Stimulated activated CD8-positive, alpha-beta memory T cell treated with anti-CD3 and anti-CD28 coated beads, Interleukin-7, amount 100 ng/mL, for 4 hours (primary cell): ENCODE measurements at places on chromosomes 7 and 10.

- no peak for DNase-seq
These were observed 87.0 kb downstream of the PTPRN2 start for GRCh38 chr7:158500651-158501052.

DNA sequence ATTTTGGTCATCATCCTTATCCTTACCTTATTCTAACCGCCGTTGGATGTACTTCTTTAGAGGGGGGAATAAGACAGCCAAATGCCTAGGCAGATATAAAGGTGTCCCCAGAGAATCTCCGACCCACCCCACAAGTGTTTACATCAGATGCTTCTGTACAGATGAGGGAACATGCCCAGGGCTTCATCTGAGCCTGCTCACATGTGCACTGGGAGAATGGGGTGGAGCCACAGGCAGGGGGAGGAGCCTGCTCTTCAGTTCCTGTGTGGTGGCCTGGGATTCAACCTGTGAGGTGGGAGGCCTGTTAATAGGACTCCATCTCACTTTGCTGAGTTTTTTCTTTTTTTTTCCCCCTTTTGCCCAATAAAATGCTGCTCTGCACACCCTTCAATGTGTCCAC, 27.6 kb upstream of the OPTN start:
- no peak for DNase-seq

GRCh38 chr7:116843378-116843777, 19.0 kb upstream of the CAPZA2 start:
- DNase-seq: no peak

DNA sequence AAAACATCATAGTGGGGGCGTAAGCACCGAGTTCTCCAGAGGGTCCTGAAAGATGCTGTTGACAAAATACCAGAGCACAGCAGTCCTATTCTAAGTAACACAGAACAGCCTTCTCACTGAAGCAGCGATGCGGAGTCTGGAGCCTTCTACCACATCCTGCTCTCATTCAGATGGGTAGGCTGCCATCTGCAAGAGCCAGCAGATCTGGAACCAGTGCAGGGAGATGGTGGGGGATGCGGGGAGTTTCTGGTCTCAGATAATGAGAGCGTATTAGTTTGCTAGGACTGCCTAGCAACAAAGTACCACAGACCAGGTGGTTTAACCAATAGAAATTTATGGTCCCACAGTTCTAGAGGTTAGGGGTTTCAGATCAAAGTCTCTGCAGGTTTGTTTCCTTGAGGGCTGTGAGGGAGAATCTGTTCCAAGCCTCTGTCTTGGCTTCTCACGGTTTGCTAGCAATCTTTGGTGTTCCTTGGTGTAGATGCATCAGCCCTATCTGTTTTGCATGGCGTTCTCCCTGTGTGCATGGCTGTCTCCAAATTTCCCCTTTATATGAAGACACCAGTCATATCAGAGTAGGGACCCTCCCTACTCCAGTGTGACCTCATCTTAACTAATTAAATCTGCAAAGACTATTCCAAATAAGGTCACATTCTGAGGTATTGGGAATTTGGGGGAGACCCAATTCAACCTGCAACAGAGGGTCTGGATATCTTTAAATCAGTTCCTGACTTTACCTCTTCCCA, 52.0 kb upstream of the STEAP1B start:
- no peak for DNase-seq

DNA sequence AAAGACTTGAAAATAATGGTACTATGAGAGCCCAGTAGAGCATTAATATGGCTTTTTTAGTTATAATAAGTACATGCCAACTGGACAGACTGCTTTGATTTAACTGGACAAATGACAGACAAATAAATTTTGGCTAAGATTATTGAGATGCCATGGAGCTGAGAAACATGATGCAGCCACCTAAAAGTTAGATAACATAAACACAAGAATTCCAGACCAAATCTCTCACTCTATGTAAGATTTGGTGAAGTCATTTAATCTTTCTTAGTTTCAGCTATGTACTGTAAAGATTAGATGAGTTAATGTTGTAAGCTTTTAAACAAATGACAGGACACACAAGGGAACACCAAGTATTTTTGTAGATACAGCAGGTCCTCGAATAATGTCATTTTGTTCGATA, 118.2 kb downstream of the CACNA2D1 start:
- no peak for DNase-seq

GRCh38 chr7:134420424-134421125, 38.3 kb downstream of the AKR1B1 start:
- DNase-seq: no peak

- DNase-seq: no peak
These were observed 238.4 kb downstream of the KCNMA1 start for GRCh38 chr10:77398986-77399755.

DNA sequence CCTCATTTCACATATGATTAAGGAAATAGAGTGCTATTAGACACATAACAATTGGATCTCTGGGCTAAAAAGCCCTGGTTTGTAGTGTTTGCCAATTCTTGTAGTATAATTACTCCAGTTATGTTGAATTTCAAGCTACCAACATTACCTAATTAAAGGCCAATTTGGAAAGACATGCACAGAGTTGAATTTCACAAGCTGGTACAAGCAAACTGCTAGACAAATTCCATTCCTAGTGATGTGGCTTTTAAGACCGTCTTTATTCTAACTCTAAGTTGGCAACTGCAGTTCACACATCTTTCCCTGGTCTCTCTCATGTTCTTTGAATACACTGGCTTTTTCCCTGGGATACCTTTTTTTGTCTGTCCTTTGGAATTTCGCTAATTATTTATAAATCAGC, 384.1 kb upstream of the CNTNAP2 start:
- DNase-seq: no peak

- DNase-seq: no peak
These were observed 2.3 kb upstream of the FZD9 start for GRCh38 chr7:73431041-73431835.

DNA sequence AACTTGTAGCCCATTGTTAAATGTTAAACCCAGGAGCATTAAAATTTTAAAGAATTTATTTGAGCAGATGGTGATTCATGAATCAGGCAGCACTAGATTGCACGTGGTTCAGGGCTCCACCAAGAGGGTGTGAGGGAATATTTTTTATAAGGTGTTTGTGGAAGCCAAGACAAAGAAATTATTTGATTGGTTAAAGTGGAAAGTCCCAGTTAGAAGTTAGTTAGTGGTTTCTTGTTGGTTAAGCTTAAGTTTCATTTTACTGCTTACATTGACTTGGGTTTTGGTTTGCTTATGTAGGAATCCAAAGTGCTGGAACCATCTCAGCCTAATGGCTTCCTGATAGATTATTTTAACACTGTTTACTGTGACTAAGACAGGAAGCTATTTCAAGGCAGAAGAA, 906.2 kb downstream of the LRMDA start:
- no peak for DNase-seq

- no peak for DNase-seq
These were observed 592.7 kb downstream of the PARD3 start for GRCh38 chr10:34222359-34222758.

DNA sequence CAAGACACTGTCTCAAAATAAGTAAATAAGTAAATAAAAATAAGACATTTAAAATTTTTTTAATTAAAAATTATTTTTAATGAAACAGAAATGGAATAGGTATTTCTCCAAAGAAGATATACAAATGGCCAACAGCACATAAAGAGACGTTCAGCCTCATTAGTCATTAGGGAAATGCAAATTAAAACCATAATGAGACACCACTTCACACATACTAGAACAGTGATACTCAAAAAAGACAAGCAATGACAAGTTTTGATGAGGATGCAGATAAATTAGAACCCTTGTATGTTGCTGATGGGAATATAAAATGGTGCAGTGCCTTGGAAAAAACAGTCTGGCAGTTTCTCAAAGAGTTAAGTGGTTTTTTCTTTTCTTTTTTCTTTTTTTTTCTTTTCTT, 26.5 kb upstream of the C10orf67 start:
- DNase-seq: no peak

DNA sequence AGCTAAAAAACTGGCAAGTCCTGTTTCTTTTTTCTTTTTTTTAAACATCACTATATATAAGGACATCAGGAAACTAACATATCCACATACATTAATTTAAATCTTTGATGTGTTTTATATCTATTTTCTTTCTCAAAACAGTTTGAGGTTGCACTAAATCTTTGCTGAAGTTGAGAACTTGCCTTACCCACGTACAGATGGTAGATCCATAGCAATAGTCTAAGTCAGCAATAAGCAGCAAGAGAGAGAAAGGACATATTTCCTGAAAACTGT, 226.7 kb upstream of the IMMP2L start:
- DNase-seq: no peak

DNA sequence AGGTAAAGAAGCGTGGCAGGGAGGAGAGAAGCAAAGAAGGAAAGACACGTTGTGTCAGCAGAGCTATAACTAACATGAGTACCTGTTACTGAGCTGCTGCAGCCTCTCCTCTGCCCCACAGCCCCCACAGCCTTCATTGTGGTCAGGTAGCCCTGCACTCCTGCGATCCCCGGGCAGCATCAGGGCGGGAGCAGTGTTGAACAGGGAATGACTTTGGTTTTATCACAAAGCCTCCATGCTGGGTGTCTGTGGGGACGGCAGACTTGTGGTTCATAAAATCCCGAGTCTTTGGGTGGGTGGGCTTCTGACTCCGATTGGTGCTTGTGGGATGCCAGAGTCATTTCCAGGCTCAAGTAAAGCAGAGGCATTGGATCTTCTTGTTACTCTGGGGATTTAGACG, 14.8 kb upstream of the PRKAG2 start:
- no peak for DNase-seq

- no peak for DNase-seq
These were observed 100.9 kb upstream of the FAM171A1 start for GRCh38 chr10:15472008-15472407.

- no peak for DNase-seq
These were observed 415.4 kb upstream of the LRRN3 start for GRCh38 chr7:110675383-110676103.

DNA sequence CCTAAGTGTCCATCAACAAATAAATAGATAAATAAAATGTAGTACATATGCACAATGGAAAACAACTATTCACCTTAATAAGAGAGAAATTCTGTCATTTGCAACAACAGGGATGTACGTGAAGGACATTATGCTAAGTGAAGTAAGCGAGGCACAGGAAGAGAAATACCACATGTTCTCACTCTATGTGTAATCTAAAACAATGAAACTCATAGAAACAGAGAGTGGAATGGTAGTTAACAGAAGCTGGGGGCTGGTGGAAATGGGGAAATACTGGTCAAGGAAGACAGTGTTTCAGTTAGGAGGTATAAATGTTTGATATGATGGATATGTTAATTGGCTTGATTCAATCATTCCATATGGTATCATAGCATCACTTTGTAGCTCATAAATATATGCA, 43.1 kb downstream of the ARL4A start:
- DNase-seq: no peak

DNA sequence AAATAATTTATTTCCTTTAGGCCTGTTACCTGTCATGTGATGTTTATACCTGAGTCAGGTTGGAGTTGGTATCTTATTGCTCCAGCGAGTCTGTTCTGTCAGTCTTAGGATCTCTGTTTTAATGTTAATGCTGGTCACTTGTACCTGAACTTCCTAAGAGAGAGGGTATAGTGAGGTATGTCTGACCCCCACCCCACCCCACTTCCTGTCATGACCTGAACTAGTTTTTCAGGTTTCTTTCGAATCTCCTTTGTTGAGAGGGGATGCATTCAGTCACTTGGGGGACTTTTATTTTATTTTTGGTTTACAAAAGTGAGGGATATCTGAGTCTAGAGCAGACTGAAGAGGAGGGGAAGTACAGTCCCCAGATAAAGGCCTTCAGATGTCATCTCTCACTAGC, 769.0 kb upstream of the COBL start:
- no peak for DNase-seq

- DNase-seq: no peak
These were observed 48.5 kb upstream of the PHYHIPL start for GRCh38 chr10:59127991-59128390.

DNA sequence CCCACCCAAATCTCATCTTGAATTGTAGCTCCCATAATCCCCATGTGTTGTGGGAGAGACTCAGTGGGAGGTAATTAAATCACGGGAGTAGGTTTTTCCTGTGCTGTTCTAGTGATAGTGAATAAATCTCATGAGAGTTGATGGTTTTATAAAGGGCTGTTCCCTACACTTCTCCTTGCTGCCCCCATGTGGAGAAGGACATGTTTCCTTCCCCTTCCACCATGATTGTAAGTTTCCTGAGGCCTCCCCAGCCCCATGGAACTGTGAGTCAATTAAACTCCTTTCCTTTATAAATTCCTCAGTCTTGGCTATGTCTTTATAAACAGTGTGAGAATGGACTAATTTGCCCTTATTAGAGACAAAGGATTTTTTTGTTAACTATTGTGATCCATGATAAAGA, 48.5 kb upstream of the MKX start:
- DNase-seq: no peak

- DNase-seq: no peak
These were observed 37.8 kb upstream of the WAC start for GRCh38 chr10:28495084-28495483.

DNA sequence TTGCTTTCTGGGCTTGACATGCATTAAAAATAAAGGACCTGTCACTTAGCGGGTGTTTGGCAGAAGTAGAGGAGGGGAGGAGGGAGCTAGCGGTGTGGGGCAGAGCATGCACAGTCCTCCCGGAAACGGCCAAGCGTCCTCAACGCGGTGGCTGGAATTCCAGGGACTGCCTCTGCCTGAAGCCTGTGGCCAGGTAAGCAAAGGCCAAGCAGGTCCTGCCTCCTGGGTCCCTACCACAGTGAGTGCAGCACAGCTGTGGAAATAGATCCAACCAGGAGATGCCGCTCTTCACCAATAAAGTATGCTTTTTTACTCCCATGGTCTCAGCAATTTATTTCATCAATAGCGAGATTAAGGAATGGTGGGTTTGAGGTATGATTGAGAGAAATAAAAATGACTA, 323.4 kb downstream of the WDR37 start:
- DNase-seq: no peak

DNA sequence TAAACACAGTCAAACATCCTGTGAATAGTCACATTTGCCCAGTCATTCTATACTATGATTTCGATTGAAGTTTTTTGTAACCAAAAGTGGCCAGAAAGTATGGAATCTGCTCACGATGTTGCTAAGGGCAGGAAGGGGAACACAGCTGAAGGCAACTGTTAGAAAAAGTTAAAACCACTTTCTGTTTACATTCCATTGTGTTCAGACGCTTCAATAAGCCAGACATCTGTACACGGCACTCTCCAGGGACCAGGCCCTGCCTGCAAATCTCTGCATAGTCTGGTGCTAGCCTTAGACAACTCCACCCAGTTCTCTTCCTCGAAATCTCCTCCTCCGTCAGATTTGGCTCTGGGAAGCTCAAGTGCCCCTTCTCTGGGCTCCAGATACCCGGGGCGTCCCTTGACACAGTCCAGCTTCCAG, 17.1 kb upstream of the TMEM120A start:
- no peak for DNase-seq

DNA sequence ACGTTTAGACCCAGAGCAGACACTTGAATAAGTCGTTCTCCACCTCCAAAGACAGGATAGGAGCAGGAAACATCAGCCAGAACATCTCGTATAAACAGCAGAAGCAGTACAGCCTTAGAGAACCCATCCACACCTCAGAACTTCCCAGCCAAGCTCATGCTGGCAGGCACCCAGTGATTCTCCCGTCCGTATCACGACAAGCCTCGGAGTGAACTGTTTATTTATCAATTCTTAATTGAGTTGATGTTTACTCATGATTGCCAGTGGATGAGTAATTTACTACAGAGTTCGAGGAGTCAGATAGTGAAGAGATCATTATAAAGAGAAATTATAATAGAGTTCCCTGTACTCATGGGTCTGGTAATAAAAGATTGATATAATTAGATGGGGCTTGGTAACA, 811.5 kb downstream of the LRMDA start:
- DNase-seq: no peak

GRCh38 chr7:151408839-151409666, 785 bp downstream of the WDR86 start:
- DNase-seq: peak; percentile 41
